Smooth muscle cell of the coronary artery (primary cell): ENCODE measurements at places on chromosomes 3 and 15. TPM values are rescaled to one million over a fixed set of nuclear protein-coding genes. Genes with fewer than 3 reads are reported as not detected.

Gene HSPBAP1
- total RNA-seq = 3.7 and 4.6 TPM in 2 replicates

Gene APOD
- 0.08 and 11.8 TPM in 2 replicates for total RNA-seq

Gene CLDN11
- 130 and 280 TPM in 2 replicates for total RNA-seq

Gene RAD18
- total RNA-seq = 3.4 and 13.5 TPM in 2 replicates

Gene ABCF3
- total RNA-seq = 51.6 and 85.5 TPM in 2 replicates

Gene SOX2
- total RNA-seq = not detected in 2 replicates

Gene LINGO1
- not detected in 2 replicates for total RNA-seq

Gene DUOXA2
- not detected in 2 replicates for total RNA-seq

Gene CCR4
- under 0.01 TPM in 1 of 2 replicates, not detected in the other for total RNA-seq

Gene ZNF385D
- total RNA-seq = 0.08 and 0.47 TPM in 2 replicates

Gene LMOD3
- total RNA-seq = not detected in 2 replicates

Gene C3orf20
- under 0.01 TPM in 1 of 2 replicates, not detected in the other for total RNA-seq

Gene GOLGA6A
- not detected in 2 replicates for total RNA-seq

Gene MYO5A
- 22.8 and 24.5 TPM in 2 replicates for total RNA-seq

Gene ATP11B
- 44.2 and 70.2 TPM in 2 replicates for total RNA-seq

Gene NEK10
- 6.5 and 35.3 TPM in 2 replicates for total RNA-seq

Gene SV2B
- total RNA-seq = 0.12 TPM in 1 of 2 replicates, not detected in the other

Gene GDPGP1
- 4.4 and 6.2 TPM in 2 replicates for total RNA-seq

Gene LRRC15
- 0.45 and 1.5 TPM in 2 replicates for total RNA-seq

Gene DZIP3
- 5.4 and 9.0 TPM in 2 replicates for total RNA-seq

Gene TUSC7
- not detected in 2 replicates for total RNA-seq

Gene CCR9
- not detected in 2 replicates for total RNA-seq

Gene SOX14
- total RNA-seq = not detected in 2 replicates

Gene AMIGO3
- 0.59 TPM in 1 of 2 replicates, not detected in the other for total RNA-seq

Gene P2RY14
- total RNA-seq = not detected in 2 replicates

Gene MORC1
- not detected in 2 replicates for total RNA-seq

Gene TEX55
- not detected in 2 replicates for total RNA-seq

Gene SLC25A26
- 12.6 and 17.6 TPM in 2 replicates for total RNA-seq

Gene CAMK2N2
- 0.12 and 0.23 TPM in 2 replicates for total RNA-seq

Gene NME9
- total RNA-seq = 0.23 TPM in 2 replicates
